ENCODE measurements at places on chromosomes 1 and 21. TPM values are rescaled to one million over a fixed set of nuclear protein-coding genes. Genes with fewer than 3 reads are reported as not detected.

DNA sequence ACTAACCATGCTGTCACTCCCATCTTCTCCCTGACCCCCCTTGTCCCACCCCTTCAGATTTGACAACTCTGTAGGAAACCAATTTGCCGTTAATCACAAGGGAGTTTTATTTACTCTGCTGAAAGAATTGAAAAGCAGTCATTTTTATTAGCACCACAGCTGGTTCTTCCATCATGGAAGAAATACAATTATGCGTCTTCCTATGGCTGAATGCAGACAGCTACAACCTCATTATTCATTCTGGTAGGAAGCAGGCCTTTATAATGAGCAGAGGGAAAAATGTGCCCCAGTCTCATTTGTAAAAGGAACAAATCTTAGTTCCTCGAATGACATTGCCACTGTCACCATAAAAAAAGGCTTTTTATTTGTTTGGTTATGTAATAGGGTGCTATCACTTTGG is 35.2 kb downstream of the JUN start:
- peak; percentile 35 for DNase-seq

GRCh38 chr1:101253976-101254674 is 17.3 kb downstream of the S1PR1 start:
- DNase-seq = no peak

GRCh38 chr1:84406346-84406861 is 8.1 kb downstream of the DNASE2B start:
- DNase-seq = no peak

GRCh38 chr1:31687601-31688000 is 16.2 kb downstream of the COL16A1 start:
- no peak for DNase-seq

Gene RUNX3
- polyA plus RNA-seq = 0.83 TPM

Gene POTED
- polyA plus RNA-seq = not detected

Gene BATF3
- 4.0 TPM for polyA plus RNA-seq

Gene FYB2
- 0.64 TPM for polyA plus RNA-seq
